Right renal cortex interstitium (tissue), 3 donors: ENCODE measurements at places on chromosomes 6 and 20. TPM values are rescaled to one million over a fixed set of nuclear protein-coding genes. Genes with fewer than 3 reads are reported as not detected.

- no peak for DNase-seq
Observed at GRCh38 chr6:125981571-125982185, 4.7 kb upstream of the TRMT11 start.

GRCh38 chr6:169955731-169956437 is 204.5 kb downstream of the ERMARD start:
- no peak for DNase-seq

DNA sequence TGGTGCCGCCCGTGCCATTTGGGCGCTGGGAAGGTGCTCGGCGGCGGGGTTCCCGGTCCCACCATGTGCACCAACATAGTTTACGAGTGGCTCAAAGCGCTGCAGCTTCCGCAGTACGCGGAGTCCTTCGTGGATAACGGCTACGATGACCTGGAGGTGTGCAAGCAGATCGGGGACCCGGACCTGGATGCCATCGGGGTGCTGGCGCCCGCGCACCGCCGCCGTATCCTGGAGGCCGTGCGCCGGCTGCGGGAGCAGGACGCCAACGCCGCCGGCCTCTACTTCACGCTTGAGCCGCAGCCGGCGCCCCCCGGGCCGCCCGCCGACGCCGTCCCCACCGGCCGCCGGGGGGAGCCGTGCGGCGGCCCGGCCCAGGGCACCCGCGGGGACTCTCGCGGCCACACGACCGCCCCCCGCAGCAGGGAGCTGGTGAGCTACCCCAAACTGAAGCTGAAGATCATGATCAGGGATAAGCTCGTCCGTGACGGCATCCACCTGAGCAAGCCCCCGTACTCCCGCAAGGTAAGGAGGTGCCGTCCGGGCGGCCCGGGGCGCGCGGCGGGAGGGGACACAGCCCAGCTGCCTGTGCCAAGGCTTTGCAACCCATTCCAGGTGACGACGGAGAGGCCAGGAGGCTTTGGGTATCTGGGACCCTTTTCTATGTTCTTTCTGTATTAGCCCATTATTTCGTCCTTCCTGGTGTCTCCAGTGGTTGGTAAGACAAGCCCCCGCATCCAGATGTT is 547 bp downstream of the SAMD5 start:
- no peak for DNase-seq

DNA sequence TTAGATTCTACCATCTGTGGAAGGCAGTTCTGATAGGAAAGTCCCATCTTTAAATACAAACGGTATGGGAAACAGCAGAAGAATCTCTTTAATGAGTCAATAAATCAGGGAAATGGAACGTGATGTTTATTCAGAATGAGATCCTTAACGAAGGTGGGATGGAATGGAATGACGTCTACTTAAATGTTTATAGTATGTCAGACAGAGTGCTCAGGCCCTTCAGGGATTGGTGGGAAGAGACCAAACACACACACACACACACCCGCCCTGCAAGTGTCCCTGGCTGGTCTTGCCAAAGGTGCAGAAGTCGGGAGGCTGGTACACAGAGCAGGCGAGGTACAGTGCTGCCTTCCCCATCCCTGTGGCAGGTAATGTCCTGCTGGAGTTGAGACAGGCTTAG is 164.0 kb downstream of the FARS2 start:
- no peak for DNase-seq

- DNase-seq = no peak
Observed at GRCh38 chr6:12336121-12336971, 46.2 kb downstream of the EDN1 start.

- DNase-seq = no peak
Observed at GRCh38 chr6:74480561-74480960, 725.3 kb downstream of the COL12A1 start.

- no peak for DNase-seq
Observed at GRCh38 chr20:21225215-21225947, 77.8 kb upstream of the XRN2 start.

- peak; percentile 4 for DNase-seq
Observed at GRCh38 chr6:71977884-71978283, 91.5 kb downstream of the RIMS1 start.

- DNase-seq = no peak
Observed at GRCh38 chr6:126372626-126373025, 32.7 kb downstream of the CENPW start.

GRCh38 chr20:354298-354977 is 7.5 kb downstream of the NRSN2 start:
- DNase-seq = no peak

DNA sequence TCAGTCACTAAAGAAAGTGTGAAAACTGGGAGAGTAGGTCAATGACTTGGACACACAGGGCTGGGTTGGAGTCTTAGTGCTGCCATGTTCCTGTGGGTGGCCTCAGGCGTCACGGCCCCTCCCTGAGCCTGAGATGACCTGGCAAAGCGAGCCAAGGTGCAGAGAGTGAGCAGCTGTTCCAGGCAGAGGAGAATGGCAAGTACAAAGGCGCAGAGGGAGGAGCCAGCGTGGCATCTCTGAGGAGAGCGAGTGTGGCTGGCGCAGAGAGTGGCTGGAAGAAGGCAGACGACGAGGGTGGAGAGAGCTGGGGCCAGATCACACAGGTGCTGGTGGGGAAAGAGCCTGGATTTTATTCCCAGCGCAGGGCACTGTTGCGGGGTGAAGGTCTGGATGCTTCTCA is 20.6 kb upstream of the CHMP4B start:
- DNase-seq = no peak

DNA sequence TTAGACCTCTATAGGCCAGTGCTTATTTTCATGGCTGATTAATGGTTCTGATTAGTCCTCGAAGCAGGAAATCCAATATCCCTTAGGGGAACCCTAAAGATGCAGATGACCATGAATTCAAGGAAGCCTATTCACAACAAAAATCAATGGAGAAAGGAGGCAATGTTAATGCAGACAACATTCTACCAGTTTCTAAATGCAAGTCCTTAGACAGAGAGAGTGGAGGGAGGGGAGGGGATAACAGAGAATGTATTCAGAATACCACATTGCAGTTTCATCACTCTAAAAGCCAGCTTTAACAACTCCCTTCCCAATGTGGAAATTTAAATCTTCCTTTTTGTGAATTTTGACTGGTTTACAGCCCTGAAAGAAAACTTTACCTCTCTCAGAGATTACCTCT is 87.1 kb upstream of the POU3F2 start:
- DNase-seq = no peak

CBLN4 gene
- 2.2 TPM for polyA plus RNA-seq

PCK1 gene
- polyA plus RNA-seq = 4.3 TPM

TRIM15 gene
- 0.26 TPM for polyA plus RNA-seq

FAM83B gene
- 8.5 TPM for polyA plus RNA-seq

DZANK1 gene
- 5.9 TPM for polyA plus RNA-seq

VSX1 gene
- polyA plus RNA-seq = not detected

ADTRP gene
- 1.7 TPM for polyA plus RNA-seq
